ENCODE measurements at places on chromosomes 7 and 10.

GRCh38 chr7:155136619-155137243 lies 66.6 kb downstream of the HTR5A start:
- no peak for DNase-seq

DNA sequence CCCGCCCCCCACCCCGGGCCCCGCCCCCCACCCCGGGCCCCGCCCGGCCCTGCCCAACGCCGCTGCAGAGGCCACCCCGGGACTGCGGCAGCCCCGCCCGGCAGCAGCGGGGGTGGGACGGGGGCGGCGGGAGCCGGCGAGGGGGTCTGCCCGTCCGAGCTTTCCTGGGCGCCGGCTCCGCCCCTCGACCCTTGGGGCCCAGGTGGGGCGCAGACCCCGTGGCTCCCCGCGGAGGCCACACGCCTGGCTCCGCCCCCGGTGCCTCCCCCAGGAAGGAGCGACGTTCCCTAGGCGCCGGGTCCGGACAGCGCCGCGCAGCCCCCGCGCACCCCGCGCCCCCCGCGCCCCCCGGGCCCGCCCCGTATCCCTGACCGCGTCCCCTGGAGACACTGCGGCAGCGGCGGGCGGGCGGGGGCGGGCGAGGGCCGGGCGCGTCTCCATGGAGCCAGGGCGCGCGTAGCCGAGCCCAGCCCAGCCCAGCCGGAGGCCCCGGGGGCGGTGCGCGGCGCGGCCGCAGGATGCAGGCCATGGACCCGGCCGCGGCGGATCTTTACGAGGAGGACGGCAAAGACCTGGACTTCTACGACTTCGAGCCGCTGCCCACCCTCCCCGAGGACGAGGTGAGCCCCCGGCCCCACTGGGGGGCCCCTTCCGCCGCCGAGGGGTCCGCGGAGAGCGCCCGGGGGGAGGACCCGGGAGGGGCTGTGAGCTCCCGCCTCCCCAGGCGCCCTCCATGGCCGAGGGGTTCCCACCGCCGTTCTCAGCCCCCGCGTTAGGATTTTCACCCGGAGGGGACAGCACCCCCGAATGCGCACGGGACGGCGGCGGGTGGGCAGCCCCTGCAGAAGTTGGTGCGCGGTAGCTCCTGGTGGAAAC lies at the start of gene KNDC1:
Gene KNDC1, plus strand, starts transcription at position 270 of the 876 bp plus-strand sequence. Its CDS starts 249 bp downstream, at position 519.
- no peak for DNase-seq

- DNase-seq, result peak; percentile 61
Measured at GRCh38 chr7:28389504-28390395, 22.6 kb upstream of the CREB5 start.

GRCh38 chr7:138095972-138096935 lies 20.0 kb downstream of the AKR1D1 start:
- DNase-seq, result no peak

GRCh38 chr7:31204071-31204470 lies 136.5 kb downstream of the NEUROD6 start:
- no peak for DNase-seq

DNA sequence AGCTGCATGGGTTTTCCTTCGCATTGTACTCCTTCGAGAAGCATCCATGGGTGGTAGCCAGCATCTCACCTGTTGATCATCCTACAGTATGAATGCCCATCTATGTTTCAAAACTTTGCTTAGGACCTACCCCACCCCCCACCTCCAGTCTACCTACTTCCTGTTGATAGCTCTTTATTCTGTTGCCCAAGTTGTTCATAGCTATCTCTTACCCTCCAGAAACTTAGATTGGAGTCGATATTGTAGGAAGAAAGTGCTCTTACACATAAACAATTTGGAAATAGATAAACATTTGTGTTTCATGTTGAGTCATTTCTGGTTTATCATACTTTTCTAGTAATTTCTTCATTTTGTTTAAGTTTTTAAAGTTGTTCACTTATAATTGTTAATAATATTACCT lies 90.1 kb downstream of the FAS start:
- no peak for DNase-seq

DNA sequence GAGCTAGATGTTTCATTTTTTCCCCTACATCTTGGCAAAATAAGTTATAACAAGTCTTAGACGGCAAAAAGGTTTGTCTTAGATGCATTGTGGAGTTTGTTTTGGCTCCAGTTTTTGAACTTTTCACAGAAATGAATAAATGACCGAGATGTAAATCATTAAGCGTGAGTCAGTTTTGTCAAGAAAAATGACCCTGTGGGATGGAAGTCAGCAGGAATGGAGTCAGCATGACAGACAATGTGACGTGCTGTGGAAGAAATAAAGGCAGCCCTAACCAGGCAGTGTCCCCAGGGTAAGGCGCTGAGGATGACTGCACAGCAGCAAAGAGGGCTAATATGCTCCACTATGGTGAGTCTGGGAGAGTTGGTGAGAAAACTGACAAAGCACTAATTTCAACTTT lies 163.2 kb downstream of the NOC3L start:
- no peak for DNase-seq

GRCh38 chr7:92635538-92635937 lies 45.3 kb upstream of the FAM133B start:
- no peak for DNase-seq

- DNase-seq, result no peak
Measured at GRCh38 chr10:66805612-66806011, 120.2 kb upstream of the LRRTM3 start.

DNA sequence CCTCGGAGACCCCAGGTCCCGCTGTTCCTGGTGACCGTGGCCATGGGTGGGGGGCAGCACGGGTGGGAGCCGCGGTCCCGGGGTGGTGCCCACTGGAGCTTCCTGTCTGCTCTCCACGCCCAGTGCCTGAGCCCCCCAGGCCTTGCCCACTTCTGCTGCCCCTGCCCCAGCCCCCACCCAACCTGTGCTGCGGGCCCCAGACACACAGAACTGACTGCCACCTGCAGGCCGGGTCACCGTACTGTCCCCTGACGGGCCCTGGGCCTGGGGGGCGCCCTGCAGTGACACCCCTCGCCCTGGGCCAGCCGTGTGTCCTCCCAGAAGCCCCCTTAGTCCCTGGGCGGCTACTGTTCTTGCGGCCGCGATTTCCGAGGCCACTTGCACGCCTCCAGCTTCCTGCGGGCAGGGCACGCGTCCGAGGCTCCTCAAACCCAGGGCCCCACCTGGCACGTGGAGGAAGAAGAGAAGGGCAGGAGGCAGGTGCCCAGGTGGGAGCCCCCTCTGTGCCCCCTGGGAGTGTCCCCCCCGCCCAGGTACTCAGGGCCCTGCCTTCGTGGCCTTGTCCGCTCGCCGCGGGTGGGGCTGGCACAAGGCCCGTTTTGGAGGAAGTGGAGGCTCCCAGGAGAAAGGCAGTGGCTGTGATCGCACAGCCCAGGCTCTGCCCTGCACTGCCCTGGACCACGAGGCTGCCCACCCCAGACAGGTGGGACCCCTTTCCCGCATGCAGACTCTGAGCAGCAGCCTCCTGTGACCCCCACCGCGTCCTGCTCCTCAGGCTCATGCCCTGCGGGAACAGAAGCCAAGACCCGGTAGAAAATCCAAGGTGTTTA lies 10.4 kb downstream of the TMEM184A start:
- DNase-seq, result no peak

- DNase-seq, result no peak
Measured at GRCh38 chr7:112946350-112946749, 140.3 kb downstream of the GPR85 start.

GRCh38 chr7:29825775-29826529 lies 19.6 kb downstream of the WIPF3 start:
- DNase-seq, result no peak

DNA sequence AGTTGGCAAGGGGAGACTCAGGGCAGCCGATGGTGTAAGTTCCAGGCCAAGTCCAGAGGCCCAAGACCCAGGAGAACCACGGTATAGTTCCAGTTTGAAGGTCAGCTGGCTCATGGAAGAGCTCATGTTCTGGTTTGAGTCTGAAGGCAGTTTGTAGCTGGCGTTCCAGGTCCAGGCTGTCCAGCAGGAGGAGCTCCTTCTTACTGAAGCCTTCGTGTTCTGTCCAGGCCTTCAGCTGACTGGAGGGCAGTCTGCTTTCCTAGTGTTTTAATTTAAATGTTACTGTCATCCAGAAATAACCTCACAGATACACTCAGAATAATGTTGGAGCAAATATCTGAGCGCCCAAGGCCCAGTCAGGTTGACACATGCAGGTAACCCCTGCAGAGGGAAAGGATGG lies 4.2 kb downstream of the SUN1 start:
- no peak for DNase-seq

DNA sequence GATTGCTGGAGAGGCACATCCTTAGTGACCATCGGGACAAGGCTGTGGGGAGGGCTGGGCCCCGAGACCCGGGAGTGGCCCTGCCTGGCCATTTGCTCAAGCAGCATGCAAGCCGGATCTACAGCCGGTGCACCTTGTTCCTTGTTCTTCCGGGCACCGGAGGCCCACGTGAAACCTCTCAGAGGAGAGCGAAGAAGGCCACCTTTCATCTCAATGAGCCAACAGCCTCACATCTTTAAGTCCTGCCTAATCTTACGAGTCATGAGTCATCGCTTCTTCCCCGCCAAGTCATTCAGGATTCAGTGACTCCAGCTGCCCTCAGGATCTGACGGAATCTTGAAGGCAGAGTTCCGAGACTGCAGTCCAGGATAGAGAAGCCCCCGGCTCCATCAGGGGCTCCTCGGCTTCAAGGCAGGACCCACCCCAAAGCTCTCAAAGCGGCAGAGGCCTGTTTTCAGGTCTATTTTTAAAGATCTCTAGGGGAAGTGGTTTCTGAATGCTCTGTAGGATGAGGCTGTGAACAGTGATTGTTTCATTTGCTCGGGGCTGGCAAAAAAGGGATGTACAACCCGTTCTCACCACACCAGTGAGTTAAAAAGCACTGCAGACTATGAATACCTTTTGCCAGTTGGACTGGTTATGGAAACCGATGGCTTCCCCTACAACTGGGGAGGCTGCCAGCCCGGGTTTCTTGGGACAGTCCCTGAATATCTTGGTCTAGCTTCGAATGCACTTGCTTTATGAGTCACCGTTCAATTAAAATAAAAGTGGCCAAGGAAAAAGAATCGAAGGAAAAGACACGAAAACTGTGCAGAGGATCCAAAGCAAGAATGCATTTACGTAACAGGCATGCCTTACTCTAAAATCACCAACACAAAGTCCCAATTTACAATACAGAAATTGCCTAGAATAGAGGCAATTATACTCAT lies 57.2 kb upstream of the ECHDC3 start:
- DNase-seq, result peak; percentile 16

DNA sequence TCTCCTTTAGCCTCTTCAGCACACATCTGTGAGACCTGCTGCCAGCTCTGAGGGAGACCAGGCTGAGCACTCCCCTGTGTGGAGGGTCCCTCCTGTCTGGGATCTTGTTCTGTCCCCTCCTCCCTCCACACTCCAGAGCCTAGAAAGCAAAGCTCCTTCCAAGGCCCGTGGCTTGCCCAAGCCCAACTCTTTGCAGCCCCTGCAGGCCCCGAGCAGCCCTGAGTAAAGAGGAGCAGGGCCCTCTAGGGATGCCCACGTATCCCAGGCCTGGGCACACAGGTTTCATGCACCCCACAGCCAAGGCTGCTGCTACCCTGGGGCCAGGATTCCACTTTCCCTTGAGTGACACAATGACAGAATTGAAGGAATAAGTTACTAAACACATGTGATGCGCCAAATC lies 24.0 kb downstream of the COBL start:
- no peak for DNase-seq

DNA sequence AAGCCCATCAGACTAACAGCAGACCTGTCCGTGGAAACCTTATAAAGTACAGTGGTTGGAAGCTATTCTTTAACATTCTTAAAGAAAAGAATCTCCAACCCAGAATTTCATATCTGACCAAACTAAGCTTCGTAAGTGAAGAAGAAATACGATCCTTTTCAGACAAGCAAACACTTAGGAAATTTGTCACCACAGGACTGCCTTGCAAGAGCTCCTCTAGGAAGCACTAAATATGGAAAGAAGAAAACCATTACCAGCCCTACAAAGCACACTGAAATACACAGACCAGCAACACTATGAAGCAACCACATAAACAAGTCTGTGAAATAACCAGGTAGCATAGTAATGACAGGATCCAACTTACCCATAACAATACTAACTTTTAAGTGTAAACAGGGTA lies 177.7 kb upstream of the PRSS1 start:
- no peak for DNase-seq

DNA sequence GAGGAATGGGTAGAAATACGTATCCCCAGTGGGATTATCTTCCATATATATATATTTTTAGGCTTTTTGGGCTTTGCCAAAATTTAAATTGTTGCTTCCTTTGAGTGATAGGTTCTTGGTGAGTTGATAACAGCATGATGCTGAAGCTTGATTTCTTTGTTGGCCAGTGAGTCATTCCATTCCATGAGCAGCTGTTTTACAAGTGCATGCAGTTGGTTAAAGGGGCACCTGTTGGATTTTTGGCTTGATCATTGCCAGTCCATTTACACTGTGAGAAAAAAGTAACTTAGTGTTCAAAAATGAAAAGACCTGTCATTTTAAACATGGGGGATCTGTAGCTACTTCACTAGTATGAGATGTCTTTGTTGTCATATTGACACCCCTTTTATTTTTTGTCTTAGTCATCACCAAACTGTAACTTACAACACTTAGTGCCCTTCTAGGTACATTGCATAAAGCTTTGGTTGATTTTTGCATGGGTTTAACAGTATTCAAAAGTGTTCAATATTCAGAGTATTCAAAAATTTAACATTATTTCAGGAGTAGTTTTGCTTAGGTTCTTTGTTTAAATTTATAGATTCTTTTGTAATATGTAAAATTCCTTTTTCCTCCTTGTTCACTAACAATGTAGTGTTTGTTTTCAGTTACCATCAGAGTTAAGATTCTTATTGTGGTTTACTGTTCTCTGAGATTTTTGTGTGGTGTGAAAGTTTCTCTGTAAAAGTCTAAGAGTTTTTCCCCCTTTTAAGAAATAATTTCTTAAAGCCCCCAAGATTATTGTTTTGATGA lies 8.8 kb downstream of the AKAP9 start:
- DNase-seq, result no peak

All from fibroblast of skin of left quadriceps (primary cell).